ENCODE measurements at places on chromosomes 5 and 9.

GRCh38 chr5:3592298-3592697 lies 3.3 kb upstream of the IRX1 start:
- DNase-seq = no peak

GRCh38 chr5:35741126-35741716 lies 115.5 kb upstream of the IL7R start:
- no peak for DNase-seq

GRCh38 chr9:81588148-81588871 lies 101.0 kb downstream of the TLE1 start:
- DNase-seq = no peak

DNA sequence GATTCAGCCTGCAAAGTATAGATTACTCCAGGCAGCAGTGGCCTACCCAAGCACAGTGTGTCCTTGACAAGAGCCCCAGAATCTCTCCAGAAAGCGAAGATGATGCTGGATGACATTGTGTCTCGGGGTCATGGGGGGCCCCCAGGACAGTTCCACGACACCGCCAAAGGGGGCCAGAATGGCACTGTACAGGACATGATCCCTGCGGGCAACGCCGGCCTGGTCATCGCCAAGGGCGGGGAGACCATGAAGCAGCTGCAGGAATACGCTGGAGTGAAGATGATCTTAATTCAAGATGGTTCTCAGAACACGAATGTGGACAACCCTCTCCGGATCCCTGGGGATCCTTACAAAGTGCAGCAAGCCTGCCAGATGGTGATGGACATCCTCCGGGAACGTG lies 107.0 kb upstream of the MTAP start:
- DNase-seq = no peak

- DNase-seq = no peak
Measured at GRCh38 chr5:141003031-141003430, 36.8 kb downstream of the PCDHAC2 start.

GRCh38 chr5:155649666-155650065 lies 636.1 kb downstream of the KIF4B start:
- no peak for DNase-seq

DNA sequence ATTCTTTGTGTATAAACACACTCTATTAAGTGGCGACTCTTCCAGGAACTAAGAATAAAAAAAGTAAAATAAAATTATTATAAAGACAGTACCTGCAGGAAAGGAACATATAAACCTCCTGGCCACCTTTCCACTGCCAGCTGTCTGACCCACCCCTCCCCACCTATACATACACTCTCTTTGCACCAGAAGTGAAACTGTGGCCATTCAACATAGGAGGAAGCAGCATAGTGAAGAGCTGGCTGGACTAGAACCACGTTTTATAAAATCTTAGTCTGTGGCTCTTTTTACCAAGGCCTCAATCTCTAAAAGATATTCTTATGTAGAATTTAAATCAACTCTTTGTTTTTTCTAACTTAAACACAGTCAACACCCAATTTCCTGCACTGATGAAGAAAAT lies 289.6 kb downstream of the GABRB2 start:
- no peak for DNase-seq

Measured in stimulated activated CD4-positive, alpha-beta T cell treated with anti-CD3 and anti-CD28 coated beads, Interleukin-15, amount 100 ng/mL, for 1 hour (primary cell).